ENCODE measurements at places on chromosomes 12 and 14. TPM values are rescaled to one million over a fixed set of nuclear protein-coding genes. Genes with fewer than 3 reads are reported as not detected.
A peak's percentile ranks its signal among the peaks of the same experiment; 100 is the strongest.

SMOC1 gene
- 28.9 TPM for total RNA-seq

RD3L gene
- total RNA-seq: not detected

GPX2 gene
- total RNA-seq: not detected

CLEC4D gene
- total RNA-seq: 0.71 TPM

FLVCR2 gene
- total RNA-seq: 4.8 TPM

TGM1 gene
- total RNA-seq: 0.14 TPM

BHLHE41 gene
- 15.9 TPM for total RNA-seq

C14orf119 gene
- total RNA-seq: 35.2 TPM

SPTLC2 gene
- 27.3 TPM for total RNA-seq

COPS7A gene
- total RNA-seq: 54.5 TPM

ANKRD33 gene
- not detected for total RNA-seq

KRT3 gene
- not detected for total RNA-seq

STAC3 gene
- total RNA-seq: 2.8 TPM

ZFYVE21 gene
- 59.5 TPM for total RNA-seq

REM2 gene
- total RNA-seq: 0.23 TPM

KRT71 gene
- not detected for total RNA-seq

ABHD4 gene
- 31.2 TPM for total RNA-seq

GRCh38 chr12:10191865-10192264 lies 13.0 kb downstream of the TMEM52B start:
- DNase-seq: no peak

DNA sequence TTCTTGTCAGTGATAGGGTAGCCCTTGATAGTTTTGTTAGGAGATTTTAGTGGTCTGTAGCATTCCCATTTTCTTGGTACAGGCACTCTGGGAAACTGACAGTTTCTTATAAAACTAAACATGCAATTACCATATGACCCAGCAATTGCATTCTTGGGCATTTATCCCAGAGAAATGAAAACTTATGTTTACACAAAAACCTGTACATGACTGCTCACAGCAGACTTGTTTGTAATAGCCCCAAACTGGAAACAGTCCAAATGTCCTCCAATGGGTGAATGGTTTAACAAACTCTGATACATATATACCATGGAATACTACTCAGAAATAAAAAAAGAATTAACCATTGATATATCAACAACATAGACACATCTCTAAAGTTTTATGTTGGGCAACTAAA lies 75.5 kb downstream of the BORCS5 start:
- DNase-seq: no peak

- no peak for DNase-seq
Measured at GRCh38 chr12:39341179-39341578, 101.7 kb downstream of the KIF21A start.

- DNase-seq: no peak
Measured at GRCh38 chr14:78358591-78358990, 188.4 kb downstream of the NRXN3 start.

DNA sequence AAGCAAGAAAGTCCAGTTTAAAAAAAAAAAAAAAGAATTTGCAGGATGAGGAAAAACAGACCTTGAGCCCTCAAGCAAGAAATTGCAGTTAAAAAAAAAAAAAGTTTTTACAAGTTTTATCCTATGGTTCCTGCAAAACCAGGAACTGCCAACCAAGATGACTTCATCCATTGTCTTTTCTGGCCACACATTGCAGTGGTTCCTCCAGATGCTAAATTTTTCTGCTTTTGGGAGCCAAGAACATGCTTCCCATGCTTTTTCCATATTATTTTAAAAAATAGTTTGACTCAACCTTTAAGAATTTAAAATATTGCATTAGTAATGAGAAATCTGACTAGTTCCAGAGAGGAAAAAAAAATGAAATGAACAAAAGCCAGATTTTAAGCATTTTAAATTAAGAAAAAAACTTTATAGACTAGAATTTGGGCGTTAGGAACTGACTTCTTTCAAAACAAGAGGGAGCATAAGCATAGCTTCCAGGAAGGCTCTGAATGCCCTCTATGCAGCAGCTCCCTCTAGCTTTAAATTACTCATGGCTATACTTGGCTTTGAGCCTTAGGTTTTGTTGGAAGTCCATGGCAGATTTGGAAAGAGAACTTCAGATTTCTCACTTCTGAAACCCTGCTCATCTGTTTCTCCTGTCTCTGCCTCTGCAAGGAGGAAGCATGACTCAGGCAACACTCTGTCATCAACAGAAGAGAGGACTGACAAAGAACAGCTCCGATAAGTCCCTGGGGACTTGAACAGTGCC lies 124.5 kb downstream of the GPR65 start:
- DNase-seq: no peak

GRCh38 chr12:50924131-50924438 lies 28.3 kb upstream of the HIGD1C start:
- no peak for DNase-seq

- no peak for DNase-seq
Measured at GRCh38 chr14:50417853-50418252, 21.2 kb upstream of the CDKL1 start.

GRCh38 chr14:88327497-88327896 lies 4.4 kb upstream of the KCNK10 start:
- DNase-seq: no peak

- no peak for DNase-seq
Measured at GRCh38 chr12:45008211-45008610, 42.7 kb downstream of the DBX2 start.

- DNase-seq: no peak
Measured at GRCh38 chr12:3310271-3311026, 180.6 kb upstream of the PRMT8 start.

GRCh38 chr12:62588916-62589315 lies 122.3 kb downstream of the MON2 start:
- no peak for DNase-seq

GRCh38 chr14:57575482-57575881 lies 81.8 kb upstream of the CCDC198 start:
- no peak for DNase-seq

GRCh38 chr12:54136844-54137580 lies 51.8 kb downstream of the SMUG1 start:
- DNase-seq: peak; percentile 17

- DNase-seq: no peak
Measured at GRCh38 chr12:110813285-110813684, 33.5 kb upstream of the CCDC63 start.

DNA sequence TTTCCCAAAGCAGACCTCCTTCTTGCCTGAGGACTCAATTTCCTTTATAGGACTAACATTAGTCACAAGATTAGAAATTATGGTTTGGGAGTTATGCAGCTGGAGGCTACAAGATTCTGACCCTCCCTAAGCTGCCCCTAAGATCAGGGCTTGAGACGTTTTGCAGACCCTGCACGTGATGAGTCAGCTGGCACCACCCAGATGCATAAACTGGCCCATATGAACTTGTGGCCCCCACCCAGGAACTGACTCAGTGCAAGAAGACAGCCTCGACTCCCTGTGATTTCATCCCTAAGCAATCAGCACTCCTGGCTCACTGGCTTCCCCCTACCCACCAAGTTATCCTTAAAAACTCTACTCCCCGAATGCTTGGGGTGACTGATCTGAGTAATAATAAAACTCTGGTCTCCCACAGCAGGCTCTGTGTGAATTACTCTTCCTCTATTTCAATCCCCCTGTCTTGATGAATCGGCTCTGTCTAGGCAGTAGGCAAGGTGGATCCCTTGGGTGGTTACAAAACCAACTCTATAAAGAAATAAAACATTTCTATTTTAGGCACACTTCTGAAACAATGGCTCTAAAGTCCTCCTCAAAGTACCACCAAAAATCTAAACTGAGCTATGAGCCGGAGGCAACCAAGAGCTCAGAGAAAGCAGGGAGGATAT lies 233.4 kb downstream of the TMEM132D start:
- DNase-seq: no peak

GRCh38 chr12:80000831-80001230 lies 65.9 kb upstream of the PPP1R12A start:
- no peak for DNase-seq

- no peak for DNase-seq
Measured at GRCh38 chr14:99529899-99530298, 48.7 kb downstream of the CCNK start.

DNA sequence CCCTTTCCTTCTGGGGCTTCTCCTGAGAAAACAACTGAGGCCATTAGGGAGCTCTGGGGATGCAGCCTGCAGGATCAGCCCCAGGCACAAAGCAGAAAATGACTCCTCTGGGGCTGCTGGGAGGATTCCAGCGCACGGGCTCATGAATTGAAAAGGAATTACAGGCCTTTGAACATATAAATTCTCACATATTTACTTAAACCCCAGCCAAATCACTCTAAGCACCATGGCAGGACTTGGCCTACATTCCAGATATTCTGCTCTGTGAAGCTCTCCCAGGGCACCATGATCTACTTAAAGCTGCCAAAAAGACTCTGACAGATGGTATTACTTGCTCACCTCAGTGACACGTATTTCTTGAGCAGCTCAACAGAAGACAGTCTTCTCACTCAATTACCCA lies 87.2 kb downstream of the ZFC3H1 start:
- no peak for DNase-seq

DNA sequence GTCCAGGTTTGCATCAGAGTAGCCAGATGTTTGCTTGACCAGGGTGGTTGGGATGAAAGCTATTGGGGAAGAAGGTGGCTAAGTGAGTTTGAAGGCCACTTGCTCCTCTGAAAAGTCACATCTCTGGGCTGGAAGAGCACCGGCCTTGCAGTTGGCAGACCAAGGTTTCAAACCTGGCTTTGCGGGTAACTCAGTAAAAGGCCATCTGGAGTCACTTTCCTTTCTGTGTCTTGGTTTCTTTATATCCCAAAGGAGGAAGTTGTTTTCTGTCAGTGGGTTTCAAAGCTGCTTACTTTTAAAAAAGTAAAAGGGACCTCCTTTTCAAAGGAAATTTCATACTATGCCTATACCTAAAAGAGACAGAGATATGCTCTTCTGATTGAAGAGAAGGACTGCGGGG lies 26.2 kb upstream of the CMA1 start:
- no peak for DNase-seq

GRCh38 chr12:116820064-116820656 lies 61.1 kb downstream of the HRK start:
- DNase-seq: no peak

DNA sequence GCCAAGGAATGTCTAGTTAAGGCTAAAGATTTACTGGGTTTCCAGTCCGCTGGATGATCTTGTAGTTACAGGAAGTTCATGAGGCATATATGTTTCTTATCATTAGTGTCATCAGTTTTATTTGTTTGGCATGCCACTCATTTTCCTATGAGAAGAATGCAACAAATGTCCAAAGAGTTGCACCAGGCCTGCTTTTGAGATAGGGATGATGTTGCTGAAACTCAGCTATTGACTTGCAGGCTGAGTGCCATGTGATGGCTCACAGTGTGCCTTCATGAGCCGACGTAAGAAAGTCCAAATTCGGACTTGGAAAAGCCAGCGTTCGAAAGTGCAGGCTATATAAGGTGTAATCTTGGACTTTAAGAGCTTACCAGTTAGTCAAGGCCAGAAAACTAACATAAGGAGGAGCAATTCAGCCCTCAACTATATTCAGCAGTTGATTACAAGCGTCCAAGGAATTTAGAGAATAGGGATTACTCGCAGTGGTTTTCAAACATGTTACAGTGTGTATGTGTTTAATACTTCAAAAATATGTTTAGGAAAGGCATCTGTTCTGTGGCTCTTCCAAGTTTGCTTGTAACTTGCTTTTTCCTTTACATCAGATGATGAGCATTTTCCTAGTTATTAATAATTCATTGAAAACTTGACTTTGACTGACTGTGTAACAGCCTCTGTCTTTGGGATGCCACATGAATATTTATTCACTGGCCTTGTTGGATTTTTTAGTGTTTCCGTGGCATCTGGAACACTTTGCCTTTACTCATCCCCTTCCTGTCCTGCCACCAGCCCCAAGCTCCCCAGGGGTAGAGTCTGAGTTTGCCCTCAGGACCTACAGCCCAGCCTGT lies 101.3 kb downstream of the LGMN start:
- no peak for DNase-seq

- DNase-seq: no peak
Measured at GRCh38 chr12:127411166-127411915, 855.6 kb upstream of the TMEM132C start.

DNA sequence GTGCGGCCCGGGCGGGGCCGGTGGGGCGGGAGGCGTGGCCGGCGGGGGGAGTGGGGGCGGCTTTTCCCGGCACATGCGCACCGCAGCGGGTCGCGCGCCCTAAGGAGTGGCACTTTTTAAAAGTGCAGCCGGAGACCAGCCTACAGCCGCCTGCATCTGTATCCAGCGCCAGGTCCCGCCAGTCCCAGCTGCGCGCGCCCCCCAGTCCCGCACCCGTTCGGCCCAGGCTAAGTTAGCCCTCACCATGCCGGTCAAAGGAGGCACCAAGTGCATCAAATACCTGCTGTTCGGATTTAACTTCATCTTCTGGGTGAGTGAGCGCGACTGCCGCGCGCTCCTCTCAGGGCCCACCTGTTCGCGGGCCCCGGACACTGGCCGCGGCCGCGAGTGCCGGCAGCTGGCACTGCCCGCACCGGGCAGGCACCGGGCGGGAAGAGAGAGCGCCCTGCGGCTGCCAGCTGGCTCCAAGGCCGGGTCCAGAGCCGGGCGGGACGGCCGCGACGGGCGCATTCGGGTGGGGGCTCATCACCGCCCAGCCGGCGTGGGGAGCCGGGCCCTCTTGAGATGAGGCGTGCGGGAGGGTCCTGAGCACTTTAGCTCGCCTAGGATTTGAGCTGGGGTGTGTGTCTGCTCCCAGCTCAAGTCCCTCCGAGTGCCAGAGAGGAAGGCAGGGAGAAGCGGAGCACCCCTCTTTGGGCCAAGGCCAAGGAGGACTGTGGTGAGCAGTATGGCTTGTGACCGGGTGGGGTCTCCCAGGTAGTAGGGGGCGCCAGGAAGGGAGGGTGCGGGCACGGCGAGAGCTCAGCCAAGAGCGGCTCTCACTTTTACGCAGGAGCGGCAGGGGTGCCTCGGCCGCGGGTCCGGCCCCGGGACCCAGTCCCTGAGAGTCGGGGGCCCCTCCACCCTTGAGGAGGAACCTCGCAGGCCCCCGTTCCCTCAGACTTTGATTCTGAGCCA lies at the start of gene CD9:
CD9 (plus strand) TSS at position 145 of the 957 bp plus-strand sequence; CDS start at position 245, 100 bp downstream.
- peak; percentile 94 for DNase-seq

GRCh38 chr14:58401587-58401986 lies 5.9 kb downstream of the TOMM20L start:
- DNase-seq: no peak

GRCh38 chr12:53465679-53466078 lies 13.8 kb downstream of the PCBP2 start:
- no peak for DNase-seq

DNA sequence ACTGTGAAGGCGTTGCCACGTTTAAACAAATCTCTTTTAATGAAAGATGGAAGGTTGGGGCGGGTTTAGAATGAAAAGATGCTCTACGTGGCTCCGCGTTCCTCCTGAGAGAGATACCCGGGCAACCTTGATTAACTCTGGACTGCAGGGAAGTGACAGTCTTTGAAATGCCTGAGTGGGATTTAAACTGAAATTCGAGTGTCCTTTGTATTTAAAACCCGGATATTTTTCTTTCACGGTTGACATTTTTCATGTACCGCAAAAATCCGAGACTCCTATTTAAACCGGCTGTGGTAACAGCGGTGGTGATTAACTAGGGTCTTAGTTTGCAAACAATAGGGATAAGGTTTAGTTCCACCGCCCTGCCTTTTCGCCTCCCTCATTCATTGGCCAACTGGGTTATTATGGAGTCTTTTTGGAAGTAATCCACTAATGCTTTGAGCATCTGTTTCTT lies 707 bp downstream of the G2E3 start:
- no peak for DNase-seq

GRCh38 chr14:66507181-66507721 lies 696 bp upstream of the GPHN start:
- no peak for DNase-seq
